T47D (cell line): ENCODE measurements at places on chromosomes 4 and X.

GRCh38 chrX:17377091-17377717 is 2.2 kb downstream of the NHS start:
- DNase-seq = no peak

DNA sequence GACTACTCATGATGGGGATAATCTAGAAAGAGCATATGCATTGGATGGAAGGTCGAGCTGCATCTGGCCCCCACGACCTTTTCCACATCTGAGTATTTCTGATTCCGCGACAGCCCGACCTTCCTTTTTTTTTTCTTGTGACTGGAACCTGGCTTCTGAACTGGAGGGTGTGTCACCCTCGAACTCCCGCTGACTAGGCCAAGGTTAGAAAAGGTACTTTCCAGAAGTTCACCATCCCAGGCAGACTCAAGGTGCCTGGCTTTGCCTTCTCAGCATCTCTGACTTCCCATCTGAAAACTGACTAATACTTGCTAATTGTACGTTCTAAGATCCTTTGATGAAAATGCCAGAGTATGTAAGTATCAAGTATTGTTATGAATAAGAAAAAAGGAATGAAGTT is 49.3 kb upstream of the CD40LG start:
- no peak for DNase-seq

DNA sequence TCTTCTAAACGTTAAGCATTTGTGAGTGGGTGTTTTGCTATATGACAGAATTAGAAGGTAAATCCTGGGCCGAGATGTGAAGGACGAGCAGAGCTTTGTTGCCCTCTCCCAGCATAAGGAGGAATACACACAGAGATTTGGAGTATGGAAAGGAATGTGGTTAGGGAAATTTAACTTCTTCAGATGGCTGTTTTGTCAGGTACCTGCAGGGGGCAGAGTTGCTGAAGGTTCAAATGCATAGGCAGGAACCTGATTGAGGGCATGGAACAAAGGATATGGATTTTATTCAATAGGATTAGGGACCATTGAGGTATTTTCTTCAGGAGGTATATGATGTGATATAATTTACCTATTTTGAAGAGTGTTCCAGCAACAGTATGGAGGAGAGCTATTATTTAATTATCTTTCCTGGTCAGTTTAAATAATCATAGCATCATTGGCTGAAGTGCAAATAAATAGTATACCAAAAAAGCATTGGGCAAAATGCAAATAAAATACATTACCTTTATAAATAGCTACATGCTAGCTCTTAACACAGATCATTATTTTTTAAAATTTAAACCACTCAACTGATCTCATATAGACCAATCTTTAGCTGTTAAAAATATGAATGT is 143.6 kb downstream of the SLIT2 start:
- DNase-seq = peak; percentile 45

DNA sequence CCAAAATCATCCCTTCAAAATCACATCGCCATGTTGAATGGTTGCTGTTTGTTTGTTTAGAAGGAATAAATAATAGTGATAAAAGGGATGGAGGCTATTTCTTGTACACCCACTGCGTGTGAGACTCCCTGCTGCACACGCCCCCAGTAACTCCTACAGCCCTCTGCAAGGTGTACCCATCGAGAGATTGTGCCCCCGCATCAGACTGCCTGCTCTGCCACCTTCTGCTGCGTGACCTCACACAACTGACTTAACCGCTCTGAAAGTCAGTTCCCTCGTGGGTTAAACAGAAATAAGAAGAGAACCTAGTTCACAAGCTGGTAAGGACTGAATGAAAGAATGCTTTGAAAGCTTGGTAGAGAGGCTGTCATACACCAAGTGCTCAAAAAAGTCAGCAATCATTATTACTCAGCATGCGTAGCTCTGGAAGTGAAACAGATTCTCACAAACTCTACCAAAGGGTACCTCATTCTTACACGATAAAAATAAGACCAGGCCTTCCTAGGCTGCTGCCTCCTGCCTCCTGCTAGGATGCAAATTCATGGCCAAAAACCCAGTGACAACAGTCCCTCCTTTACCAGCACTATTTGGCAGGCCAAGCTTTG is 147.1 kb downstream of the CPEB2 start:
- DNase-seq = no peak

GRCh38 chr4:127240764-127241105 is 392.0 kb upstream of the INTU start:
- DNase-seq = no peak

GRCh38 chr4:183746305-183747229 is 87.5 kb downstream of the TRAPPC11 start:
- DNase-seq = no peak
